Naive thymus-derived CD8-positive, alpha-beta T cell (primary cell): ENCODE measurements at places on chromosomes 12 and 14.

DNA sequence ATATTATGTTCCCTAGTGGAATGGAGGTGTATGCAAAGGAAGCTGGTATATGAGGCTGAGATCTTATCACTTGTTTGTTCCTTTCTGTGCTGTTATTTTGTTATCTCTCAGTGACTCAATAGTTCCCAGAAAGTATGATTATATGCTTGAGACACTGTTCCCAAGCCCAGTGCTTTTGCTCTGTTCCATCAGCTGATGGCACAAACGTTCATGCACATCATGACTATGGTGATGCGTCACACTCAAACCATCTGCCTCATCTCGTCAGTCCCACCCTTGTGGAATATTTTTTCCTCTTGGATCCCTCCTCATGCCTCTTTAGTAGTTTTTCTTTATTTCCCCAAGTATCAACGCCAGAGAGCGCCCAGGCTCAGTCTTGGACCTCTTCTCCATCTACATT lies 786.9 kb downstream of the AACS start:
- DNase-seq: no peak

GRCh38 chr14:59871166-59871495 lies 555 bp upstream of the RTN1 start:
- no peak for DNase-seq

GRCh38 chr14:68395604-68396003 lies 397.3 kb downstream of the ZFP36L1 start:
- no peak for DNase-seq

DNA sequence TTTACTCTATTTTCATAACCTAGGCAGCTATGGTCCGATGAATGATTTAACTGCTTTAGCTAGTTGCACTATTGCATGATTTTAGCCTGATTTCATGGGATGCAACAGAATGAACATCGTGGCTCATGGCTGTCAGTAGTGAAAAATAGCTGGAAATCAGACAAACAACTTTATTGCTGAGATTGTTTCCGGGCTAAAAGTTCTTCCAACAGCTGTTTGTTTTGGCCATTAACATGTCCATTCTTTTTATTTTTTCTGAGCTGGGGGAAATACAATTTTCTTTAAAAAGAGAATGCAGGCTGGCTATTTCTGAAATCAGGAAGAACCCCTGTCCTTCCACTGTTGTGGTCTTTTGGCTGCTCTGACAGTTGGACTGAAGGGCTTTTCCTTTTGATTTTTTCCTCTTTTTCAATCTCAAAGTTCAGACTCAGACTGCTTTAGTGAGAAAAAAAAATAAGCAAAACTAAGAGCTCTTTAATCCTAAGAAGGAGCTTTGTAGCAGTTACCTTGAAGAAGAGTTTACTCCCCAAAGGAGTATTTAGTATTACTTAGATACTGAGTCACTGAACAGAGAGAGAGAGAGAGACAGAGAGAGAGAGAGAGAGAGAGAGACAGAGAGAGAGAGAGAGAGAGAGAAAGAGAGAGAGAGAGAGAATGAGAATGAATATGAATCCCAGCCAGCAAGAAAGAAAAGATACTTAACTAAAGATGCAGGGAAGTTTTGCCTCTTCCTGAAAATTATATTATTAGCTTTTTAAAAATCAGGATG lies at the start of gene NAV3:
TSS of gene NAV3 (plus strand) at position 312 of the 769 bp plus-strand sequence. CDS start 568 bp downstream, outside the sequence.
- DNase-seq: no peak

- peak; percentile 39 for DNase-seq
Measured at GRCh38 chr14:20440882-20441281, 4.9 kb upstream of the KLHL33 start.

DNA sequence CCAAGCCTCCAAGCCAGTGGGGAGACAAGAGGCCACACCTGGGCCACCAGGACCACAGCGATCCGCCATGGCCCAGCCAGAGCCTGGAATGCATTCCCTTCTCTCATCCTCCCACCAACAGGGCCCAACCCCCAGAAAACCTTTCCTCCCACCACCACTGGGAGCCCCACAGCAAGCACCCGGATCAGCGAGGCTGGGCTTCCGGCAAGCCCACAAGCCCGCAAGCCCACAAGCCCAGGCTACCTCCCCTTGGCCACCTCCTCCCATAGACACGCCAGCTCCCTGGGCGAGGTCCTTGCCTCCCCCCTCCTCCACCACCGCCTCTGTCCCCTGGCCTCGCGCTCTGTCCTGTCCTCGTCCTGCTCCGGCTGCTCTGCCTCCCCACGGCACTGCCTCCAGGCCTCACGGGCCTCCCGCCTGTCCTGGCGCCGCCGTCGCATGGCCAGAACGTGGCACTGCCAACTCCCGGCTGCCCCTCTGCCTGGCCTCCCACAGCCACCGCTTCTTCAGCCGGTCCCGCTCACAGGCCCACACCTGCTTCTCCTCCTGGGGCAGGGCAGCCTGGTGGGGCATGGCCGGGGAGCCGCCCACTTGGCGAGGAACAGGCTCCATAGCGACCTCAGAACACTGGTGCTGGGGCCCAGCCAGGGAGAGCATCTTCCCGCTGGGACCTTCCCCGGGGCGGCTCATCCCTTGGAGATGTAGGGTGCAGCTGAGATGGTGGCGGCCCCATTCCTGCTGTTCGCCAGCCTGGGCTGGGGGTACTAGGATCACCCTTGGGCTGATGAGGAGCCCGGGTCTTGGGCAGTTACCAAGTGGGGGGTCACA lies 5.6 kb downstream of the CDK2AP1 start:
- no peak for DNase-seq

- no peak for DNase-seq
Measured at GRCh38 chr12:84128117-84128991, 784.2 kb downstream of the SLC6A15 start.

DNA sequence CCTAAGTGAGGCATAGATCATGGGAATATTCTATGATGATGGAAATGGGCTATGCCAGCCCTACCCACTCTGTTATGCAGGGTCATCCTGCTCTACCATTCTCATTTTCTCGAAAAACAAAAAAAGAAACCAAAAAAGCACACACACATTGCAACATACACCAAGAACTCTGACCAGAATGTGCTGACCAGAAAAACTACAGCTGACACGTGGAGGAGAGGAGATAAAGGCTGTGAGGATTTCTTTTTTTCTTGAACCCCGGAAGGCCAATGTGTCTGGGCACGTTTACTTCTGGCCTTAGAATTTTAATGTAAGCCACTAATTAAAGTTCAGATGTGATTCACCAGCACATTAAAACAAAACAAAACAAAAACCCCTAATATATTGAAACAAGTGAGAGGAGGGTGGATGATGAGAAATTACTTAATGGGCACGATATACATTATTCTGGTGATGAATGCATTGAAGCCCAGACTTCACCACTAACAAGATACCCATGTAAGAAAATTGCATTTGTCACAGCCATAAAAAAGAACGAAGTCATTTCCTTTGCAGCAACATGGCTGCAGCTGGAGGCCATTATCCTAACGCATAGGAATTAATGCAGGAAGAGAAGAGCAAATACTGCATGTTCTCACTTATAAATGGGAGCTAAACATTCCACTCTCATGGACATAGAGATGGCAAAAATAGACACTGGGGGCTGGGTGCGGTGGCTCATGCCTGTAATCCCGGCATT lies 66.3 kb upstream of the PLEKHG3 start:
- DNase-seq: no peak

GRCh38 chr14:78790271-78790670 lies 620.1 kb downstream of the NRXN3 start:
- DNase-seq: no peak

GRCh38 chr12:101939306-101939705 lies 61.9 kb downstream of the DRAM1 start:
- DNase-seq: no peak

DNA sequence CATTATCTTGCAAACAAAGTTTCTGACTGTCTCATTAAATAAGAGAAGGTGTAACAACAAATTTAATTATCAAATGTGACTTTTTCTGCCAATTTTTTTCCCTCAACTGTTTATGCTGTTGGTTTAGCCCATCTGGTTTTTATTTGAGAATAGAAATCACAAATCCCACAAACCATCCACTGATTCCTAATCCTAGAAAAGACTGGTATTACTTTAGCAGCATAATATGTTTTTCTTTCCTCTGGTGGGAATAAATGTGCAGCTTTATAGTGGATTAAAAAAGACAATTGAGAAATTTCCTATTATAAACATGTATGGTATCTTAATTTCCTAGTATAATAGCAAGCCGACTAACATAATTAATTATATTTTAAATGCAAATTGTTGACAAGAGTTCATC lies 257.9 kb upstream of the FOXN3 start:
- DNase-seq: no peak

- DNase-seq: no peak
Measured at GRCh38 chr12:75476071-75476470, 4.5 kb upstream of the GLIPR1 start.

- no peak for DNase-seq
Measured at GRCh38 chr12:12019881-12020280, 50.9 kb upstream of the BCL2L14 start.
